ENCODE measurements at places on chromosomes 7 and 10.

- DNase-seq, result no peak
These were observed 731.6 kb upstream of the ANKRD30A start for GRCh38 chr10:36393801-36394200.

DNA sequence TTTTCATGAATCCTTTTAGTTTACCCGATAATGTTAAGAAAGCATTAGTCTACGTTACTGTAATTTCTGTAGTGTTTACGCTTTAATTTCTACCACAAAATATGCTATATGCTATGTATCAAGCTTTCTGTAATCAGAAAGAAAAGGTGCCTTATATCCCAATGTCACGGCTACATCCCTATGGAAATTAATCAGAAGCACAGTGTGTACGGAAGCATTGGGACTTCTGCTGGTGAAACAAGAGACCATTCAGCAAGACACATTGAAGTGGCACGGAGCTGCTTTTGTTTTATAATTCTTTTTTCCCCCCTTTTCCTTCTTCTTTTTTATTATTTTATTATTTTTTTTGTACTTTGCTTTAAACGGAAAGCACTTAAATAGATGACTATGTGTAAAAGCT is 31.2 kb upstream of the SH2B2 start:
- DNase-seq, result no peak

GRCh38 chr10:71331736-71332135 is 12.7 kb downstream of the SLC29A3 start:
- no peak for DNase-seq

DNA sequence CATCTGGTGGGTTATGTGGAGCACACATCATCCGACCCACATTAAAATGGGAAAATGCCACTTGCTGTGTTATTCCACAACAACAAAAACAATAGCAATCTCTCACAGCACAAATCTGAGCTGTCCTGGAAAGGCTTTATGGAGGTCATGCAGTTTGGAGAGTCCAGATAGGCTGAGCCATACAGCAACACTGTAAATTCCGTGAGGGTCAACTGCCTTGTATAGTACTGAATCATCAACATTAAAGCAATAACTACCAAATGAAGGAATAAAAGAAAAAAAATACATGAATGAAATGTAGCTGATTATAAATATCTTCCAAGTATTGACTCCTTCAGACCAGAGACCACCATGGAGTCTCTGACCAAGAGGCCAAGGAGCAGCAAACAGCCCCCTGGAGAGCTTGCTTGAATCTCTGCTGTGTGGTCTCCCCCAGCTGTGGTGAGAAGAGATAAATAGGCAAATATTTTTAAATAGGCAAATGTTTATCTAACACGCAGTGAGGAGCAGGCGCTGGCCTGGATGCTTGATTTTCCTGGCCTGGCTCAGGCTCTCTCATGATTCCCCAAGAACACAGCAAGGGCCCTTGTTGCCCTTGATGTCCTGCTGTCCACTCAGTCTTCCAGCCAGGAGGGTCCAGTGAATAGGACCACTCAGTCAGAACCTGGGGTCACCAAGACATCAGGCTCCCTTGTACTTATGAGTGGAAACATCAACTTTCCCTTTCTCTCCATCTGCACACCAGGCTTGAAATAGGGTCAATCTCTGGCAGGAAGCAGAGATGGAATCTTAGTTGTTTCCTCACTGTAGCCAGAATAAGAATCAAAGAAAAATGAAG is 1021.3 kb downstream of the XPNPEP1 start:
- no peak for DNase-seq

- no peak for DNase-seq
These were observed 146.3 kb upstream of the SP8 start for GRCh38 chr7:20932785-20933527.

GRCh38 chr7:74338366-74339108 is 49.3 kb downstream of the CLIP2 start:
- no peak for DNase-seq

DNA sequence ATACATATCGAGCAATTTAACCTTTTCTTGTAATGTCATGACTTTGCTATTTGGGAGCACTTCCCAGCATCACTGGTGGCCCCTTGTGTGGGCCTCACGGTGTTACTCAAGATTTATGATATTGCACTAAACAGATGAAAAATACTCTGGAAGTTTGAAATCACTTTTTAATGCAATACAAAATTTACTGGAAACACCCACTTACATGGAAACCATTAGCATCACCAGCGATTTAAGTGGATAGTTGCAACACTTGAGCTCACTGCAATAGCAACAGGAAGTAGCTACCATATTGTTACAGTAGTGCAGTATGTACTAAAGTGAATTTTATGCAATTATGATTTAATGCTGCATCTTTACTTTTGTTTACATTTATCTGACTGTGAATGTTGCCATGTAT is 184.4 kb downstream of the MDFIC start:
- no peak for DNase-seq

- no peak for DNase-seq
These were observed 96.9 kb downstream of the NSUN6 start for GRCh38 chr10:18554479-18554878.

GRCh38 chr7:80830584-80831285 is 88.1 kb downstream of the SEMA3C start:
- DNase-seq, result no peak

DNA sequence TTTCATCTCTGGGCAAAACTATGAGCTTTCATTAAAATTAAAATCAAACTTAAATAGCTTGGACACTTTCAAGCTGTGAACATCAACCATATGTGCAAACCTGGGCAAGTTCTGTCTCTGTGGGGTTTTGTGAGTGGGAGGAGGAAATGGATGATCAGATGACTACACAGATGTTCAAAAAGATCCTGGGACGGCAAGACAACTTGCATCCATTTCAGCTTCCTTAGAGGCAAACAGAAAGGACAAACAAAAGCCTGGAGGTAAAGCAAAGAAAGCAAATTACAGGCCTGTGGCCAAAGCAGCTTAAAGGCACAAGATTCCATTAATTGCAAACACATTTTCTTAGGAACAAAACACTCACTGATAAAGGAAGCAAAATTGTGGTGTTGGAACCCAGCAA is 222.2 kb downstream of the NEBL start:
- no peak for DNase-seq

- DNase-seq, result no peak
These were observed 116.4 kb upstream of the HGF start for GRCh38 chr7:81886211-81886764.

GRCh38 chr10:52128056-52128683 is 185.9 kb upstream of the DKK1 start:
- no peak for DNase-seq
